ENCODE measurements at places on chromosomes 6 and 20.

DNA sequence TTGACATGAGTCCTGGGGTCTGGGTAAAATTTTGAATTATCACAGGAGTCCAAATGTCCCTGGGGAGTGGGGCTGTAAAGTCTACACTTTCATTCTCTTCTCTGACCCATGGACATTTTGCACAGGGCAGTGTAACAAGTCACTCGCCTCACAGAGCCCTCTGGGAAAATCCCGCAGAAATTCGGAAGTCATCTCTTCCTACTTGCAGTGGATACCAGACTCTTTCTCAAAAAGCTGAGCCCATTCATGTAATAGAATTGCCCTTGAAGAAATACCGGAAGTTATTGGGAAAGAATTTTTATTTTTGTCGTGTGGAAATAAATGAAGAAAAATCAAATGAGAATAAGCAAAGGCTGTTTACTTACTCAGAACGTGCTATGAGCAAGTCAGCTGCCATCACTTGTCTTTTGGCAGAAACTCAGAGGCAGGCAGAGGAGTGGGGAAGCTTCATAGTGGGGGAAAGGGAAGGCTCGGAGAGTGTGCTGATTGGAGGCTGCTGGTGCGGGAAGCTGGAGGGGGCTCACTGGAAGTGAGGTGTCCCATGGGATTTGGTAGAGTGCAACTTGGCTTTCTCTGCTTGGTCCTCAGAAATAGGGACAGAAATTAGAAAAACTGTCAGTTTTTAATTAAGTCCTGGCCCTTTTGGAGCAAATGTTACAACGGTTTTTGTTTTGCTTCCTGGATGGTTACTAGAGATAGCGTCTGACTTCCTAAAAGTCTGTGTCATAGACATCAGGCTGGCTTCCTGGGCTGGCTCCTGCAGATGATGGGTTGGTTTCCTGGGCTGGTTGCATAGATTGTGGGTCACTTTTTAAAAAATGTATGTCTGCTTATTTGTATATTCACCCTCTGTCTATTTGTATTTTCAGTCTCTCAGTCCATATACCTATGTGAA, 79.8 kb upstream of the EEF1E1 start:
- no peak for DNase-seq

DNA sequence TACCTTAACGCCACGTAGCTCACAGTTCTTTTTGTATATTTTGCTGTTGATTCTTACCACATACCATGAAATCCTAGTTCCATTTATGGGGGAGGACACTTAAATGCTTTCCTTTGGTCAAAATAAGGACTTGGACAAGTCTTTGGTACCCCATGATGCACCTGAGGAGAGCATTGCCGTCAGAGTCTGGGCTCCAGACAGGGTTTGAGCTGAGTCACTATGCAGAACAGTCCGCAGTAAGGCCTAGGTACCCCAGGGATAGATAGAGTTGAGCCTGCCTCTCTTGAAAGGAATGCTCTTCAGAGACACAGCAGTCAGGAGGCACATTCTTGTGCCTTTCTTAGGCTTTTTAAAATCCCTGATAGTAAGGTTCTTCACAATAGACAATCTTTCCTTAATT, 6.0 kb downstream of the PARD6B start:
- DNase-seq: no peak

- no peak for DNase-seq
Measured at GRCh38 chr20:18686696-18687095, 98.8 kb downstream of the DTD1 start.

GRCh38 chr20:5069141-5069806, 50.5 kb downstream of the PCNA start:
- DNase-seq: no peak

DNA sequence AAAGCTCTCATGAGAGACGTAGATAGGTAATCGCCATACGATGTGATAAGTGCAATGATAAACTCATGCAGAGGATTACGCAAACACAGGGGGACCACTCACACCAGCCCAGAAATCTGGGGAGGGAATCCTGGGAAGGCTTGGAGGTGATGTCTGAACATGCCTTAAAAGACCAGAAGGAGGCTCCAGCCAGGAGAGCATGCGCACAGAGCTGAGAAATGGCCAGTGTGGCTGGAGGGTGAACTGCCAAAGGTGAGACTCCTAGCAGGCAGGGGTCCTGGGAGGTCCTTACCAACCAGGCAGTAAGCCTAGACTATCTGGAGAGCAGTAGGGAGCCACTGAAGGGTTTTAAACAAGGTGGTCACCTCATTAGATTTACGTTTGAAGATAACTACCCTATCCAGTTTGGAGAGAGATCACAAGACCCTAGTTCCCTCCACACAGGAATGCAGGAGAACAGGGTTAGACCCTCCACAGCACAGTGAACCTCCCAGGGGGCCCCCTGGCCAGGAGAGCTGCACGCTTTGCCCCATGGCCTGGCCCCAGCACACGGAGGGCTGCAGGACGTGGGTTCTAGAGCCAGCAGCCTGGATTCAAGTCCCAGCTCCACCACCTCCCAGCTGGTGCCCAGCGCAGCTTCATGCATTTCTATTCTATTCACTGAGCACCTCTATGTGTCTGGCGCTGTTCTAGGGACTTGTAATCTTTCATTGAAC, 13.1 kb downstream of the MDFI start:
- no peak for DNase-seq
